ENCODE measurements at places on chromosomes 1 and 21. TPM values are rescaled to one million over a fixed set of nuclear protein-coding genes. Genes with fewer than 3 reads are reported as not detected.

Gene WARS2
- total RNA-seq: 20.6 TPM

Gene MOV10
- 66.2 TPM for total RNA-seq

Gene S100A2
- 1.1 TPM for total RNA-seq

DNA sequence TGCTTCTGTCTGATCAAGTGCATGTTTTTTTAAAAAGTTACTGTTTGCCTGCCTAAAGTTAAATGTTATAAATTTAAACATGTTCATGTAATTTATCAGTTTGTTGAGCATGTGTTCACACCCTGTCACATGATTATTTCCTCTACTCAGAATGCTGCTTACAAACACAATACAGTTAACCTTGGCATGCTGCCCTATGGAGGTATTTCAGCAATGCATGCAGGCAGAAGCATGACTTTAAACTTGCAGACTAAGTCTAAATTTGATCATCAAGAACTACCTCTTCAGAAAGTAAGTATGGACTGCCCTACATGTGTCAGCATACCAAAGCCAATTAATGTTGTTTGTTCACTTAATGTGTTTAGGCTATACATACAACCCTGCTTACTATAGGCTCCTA, 161.6 kb downstream of the LRRC40 start:
- no peak for DNase-seq
- H3K27ac ChIP-seq: no peak overlapping the region
- no peaks in the 10 kb centered on the region for H3K27me3 ChIP-seq
- H3K4me1 ChIP-seq: no peaks in the 10 kb centered on the region
- H3K4me3 ChIP-seq: no peak overlapping the region

DNA sequence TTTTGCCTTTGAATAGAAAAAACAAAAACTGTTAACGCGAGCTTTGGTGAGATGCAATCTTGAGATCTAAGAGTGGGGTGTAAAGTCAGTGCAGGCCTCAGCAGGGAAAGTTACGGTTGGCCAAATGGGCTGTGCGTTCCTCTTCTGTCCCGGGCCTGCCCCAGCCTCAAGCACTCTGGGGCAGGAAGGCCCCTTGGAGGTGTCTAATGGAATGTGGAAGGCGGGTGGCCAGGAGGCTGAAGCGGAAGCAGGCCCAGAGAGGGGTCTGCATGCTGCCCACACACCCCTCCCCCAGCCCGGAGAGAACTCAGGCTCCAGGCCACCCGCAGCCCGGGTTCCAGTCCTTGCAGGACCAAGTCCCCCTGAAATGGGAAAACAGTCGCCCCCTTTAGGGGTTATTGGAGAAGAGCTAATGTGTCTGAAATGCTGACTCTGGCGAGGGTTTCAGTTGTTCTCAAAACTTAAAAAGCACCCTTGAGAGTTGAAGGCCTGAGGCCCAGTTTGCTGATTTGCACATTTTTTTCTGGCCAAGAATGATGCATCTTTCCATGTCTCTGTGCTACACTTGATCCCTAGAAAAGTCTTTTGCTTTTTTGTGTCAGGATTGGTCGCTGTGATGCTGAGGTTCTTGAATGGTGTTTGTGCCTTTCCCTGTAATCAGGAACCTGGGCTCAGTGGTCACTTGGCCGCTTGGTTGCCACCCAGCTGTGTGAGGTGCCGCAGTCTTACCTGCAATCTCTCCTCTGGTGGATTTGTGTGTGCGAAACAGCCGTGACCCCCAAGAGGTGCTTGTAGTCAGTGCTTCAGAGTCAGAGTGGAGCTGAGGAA, 2.0 kb downstream of the COL18A1 start:
- H3K27me3 ChIP-seq: peaks cover 36% of the 10 kb centered on the region
- no peaks in the 10 kb centered on the region for H3K36me3 ChIP-seq

DNA sequence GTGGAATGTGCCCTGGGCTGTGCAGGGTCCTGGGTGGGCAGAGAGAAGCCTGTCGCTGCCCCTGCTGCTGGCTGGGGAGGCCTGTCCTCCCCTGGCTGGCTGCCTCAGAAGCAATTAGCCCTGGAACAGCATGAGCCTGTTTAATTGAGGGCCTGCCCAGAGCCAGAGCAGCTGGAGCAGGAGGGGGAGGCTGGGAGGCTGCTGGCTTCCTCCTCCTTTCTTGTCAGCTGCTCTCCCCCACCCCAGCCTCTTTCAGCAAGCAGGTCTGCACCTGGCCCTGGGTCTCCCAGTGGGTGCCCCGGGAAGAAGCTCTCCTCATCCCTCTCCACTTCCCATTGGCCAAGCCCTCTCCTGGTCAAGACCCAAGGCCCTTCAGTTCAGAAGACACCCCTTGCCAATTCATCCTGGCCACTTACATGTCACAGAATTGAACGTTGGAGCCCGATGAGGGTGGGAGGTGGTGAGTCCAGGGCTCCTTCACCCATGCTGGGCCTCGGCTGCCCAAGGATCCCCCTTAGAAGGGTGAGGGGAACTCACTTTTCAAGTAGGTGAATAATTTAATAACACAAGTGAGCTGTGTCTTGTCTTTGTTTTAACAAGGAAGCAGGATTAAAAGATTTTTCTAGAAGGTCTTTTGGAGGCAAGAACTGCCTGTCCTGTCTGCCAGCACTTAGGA, 13.2 kb downstream of the AMPD2 start:
- no peak for DNase-seq
- peaks cover 19% of the 10 kb centered on the region for H3K36me3 ChIP-seq
- H3K27me3 ChIP-seq: no peaks in the 10 kb centered on the region

- peaks cover 61% of the 10 kb centered on the region for H3K4me1 ChIP-seq
- H3K36me3 ChIP-seq: peaks cover 3% of the 10 kb centered on the region
- no peak overlapping the region for H3K4me3 ChIP-seq
- H3K27ac ChIP-seq: no peak overlapping the region
- H3K27me3 ChIP-seq: no peaks in the 10 kb centered on the region
- no peak for DNase-seq
Observed at GRCh38 chr1:161190962-161191521, 7.8 kb downstream of the ADAMTS4 start.
